ENCODE measurements at places on chromosomes 2 and 18.

GRCh38 chr2:207792244-207792785 lies 22.6 kb upstream of the FZD5 start:
- peak; percentile 60 for DNase-seq

- no peak for DNase-seq
Observed at GRCh38 chr2:219009294-219009693, 16.1 kb upstream of the CRYBA2 start.

DNA sequence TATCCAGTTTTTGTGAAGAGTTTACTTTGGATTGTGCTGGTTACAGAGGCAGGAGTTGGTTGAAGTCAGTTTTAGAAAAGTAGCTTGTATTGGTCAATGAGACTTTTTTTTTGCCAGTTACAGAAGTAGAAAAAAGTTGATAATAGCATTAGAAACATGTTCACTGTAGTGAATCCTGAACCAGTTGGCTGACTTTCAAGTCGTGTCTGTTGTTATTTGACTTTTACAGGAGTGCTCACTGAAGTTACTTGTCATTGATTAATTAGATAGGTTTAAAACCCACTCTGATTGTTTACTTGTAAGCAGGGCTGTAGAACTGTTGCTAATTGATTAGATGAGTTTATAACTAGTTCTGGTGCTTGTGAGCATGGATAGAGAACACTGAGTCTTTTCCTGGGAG lies 312.0 kb upstream of the VWC2L start:
- no peak for DNase-seq

- no peak for DNase-seq
Observed at GRCh38 chr2:152343426-152343825, 8.5 kb downstream of the FMNL2 start.

DNA sequence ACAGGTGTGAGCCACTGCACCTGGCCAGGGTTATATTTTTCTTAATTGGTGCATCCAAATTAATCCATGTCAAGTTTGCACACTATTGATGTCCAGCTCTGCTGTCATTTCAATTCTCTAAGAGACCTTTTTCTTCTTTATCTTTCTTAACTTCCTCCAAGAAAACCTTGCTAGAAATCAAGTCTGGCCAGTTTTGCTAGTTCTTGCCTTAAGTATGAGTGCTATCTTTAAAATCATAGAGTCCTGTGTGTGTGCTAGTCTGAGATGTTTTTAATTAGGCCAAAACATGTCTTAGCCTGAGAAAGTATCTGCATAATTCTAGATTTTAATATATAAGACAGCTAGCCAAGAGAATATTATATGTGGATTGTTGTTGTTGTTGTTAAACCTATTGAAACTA lies 56.2 kb upstream of the SLC39A10 start:
- no peak for DNase-seq

DNA sequence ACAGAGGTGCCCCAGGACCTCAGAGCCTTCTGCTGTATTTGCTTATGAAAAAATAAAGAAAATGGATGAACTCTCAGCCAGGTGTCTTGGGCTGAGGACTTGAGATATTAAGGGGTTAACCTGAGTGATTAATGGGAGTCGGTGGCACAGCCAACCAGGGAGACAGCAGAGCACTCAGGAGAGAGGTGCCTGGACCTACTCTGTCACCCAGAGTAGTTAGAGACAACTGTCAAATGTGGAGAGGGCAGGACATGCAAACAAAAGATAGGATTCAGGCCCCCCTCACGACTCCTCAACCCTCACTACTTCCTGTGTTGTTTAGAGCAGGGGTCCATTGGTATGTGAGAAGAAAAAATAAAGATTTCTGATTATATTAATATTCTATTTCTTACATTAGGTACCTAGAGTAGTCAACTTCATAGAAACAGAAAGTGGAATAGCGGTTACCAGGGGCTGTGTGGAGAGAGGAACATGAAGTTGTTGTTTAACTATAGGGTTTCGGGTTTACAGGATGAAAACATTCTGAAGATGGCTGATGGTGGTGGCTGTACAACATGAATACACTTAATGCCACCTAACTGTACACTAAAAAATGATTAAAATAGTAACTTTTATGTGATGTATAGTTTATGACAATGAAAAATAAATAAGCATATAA lies 28.6 kb upstream of the CETN1 start:
- DNase-seq: no peak

GRCh38 chr2:233428008-233428407 lies 73.7 kb downstream of the DGKD start:
- no peak for DNase-seq

GRCh38 chr2:240288087-240288521 lies 147.4 kb upstream of the GPC1 start:
- no peak for DNase-seq

GRCh38 chr2:114011713-114012112 lies 121.8 kb downstream of the ACTR3 start:
- no peak for DNase-seq

GRCh38 chr18:29191263-29191662 lies 1014.3 kb upstream of the CDH2 start:
- DNase-seq: peak; percentile 13

DNA sequence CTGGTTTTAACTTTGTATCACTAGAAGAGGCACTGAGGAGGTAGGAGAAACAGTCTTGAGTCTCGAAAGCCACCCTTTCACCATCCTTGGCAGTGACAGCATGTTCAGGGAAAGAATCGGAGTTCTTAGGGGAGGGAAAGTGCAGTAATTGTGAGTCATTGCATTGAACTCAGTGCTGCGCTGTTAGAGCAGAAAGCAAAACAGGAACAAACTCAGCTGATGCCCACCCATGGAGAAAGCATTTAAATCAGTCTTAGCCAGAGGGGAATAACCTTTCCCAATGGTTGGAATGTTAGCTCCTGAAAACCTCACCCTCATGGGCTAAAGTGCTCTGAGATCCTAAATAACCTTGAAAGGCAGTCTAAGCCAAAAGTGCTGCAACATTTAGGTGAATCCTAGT lies 845.6 kb upstream of the CNTNAP5 start:
- no peak for DNase-seq

- no peak for DNase-seq
Observed at GRCh38 chr2:220855296-220855695, 716.8 kb downstream of the EPHA4 start.

DNA sequence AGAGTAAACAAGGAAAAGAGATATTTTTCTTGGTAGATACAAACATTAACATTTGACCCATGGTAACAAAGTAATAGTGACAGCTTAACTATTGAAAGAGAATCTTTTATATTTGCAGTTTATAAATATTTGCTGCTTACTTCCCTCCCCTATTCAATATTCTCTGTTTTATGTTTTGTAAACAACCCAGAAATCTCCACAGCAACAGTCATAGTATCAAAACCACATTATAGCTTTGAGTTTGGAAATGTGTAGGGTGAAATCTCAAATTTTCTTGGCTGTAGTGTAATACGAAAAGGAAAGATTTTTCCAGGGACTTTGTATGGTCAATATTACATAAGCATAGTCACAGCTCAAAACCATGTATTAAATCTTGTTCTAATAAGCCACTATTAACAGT lies 511.2 kb downstream of the METTL4 start:
- no peak for DNase-seq

- no peak for DNase-seq
Observed at GRCh38 chr2:132270981-132271546, 109.3 kb upstream of the ANKRD30BL start.

DNA sequence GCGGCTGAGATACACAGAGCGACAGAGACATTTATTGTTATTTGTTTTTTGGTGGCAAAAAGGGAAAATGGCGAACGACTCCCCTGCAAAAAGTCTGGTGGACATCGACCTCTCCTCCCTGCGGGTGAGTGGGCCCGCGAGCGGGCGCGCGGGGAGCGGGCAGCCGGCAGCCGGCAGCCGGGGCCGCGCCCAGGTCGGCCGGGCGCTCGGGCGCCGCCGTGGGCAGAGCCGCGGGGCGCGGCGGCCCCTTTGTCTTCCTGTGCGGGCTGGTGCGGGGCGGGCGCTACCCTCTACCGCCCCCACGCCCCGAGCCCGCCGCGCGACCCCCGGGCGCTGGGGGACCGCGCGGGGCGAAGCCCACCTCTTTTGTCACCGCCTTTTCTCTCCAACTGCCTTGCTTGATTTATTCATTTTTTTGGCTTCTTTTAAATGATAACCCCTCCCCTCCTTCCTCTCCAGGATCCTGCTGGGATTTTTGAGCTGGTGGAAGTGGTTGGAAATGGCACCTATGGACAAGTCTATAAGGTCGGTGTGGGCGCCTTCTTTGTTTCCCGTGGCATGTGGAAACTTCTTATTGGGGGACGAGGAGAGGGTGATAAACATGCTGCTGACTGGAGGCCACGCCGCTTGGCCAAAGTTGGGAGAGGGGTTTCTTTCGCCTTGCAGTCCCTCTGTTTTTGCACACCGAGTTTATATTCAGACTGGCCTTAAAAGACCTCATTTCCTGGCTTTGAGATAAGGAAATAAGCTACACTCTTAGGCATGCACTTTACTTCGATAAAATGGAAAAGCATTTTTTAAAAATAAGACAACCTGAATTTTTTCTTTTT lies 722 bp downstream of the MAP4K4 start:
- peak; percentile 54 for DNase-seq

DNA sequence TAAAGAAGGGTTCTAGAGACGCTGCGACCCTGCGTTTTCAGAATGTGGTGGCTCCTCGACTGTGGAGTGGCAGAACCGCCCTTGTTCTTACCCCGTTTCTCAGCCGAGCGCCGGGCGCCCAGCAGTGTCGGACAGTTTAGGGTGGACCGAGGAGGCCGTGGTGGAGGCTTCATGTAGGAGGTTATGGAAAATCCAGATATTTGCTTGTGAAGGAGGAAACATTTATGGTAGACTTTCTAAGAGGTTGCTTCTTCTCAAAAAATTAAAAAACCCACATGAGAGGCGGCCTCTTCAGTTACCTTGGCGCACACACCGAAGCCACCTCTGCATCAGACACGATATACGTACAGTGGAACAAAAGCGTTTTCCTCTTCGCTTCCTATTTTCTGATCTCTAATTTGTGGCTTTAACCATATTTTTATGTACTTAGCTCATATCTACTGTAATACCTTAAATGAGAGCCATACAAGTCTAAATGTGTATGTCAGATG lies 120.8 kb downstream of the NFATC1 start:
- no peak for DNase-seq
